Lung microvascular endothelial cell (primary cell): ENCODE measurements at places on chromosomes 7 and 10. TPM values are rescaled to one million over a fixed set of nuclear protein-coding genes. Genes with fewer than 3 reads are reported as not detected.

- no peak for DNase-seq
Observed at GRCh38 chr7:1749351-1749863, 79.3 kb downstream of the ELFN1 start.

- no peak for DNase-seq
Observed at GRCh38 chr10:58921421-58921855, 255.0 kb upstream of the PHYHIPL start.

DNA sequence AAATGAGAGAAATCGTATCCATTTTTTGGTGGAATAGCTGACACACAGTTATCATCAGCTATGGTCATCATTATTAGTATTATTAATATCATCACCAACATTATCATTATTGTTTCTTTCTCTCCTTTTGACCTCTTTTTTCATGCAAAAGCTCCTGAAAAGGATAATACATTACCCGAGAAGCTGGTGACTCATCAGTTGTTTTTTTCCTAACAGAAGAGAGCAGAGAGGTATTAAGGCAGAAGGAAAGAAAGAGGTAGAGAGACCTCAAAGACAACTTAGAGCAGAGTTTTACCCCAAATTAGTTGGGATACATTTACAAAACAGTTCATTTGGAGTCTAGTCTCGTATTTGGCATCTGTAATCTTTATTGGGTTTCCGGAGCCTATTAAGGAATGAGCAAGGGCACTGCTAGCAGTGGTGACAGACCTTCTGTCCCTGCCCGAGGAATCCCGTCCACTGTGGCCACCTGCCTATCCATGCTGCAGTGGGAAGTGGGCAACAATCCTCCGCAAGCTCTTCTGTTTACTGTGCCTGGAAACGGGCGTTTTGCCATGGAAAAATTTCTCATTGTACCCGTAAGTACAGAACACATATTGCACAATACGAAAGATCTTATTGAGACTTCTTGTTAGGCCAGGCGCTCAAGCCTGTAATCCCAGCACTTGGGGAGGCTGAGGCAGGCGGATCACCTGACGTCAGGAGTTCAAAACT, 170.0 kb upstream of the MKLN1 start:
- DNase-seq: no peak

- DNase-seq: peak; percentile 94
Observed at GRCh38 chr10:74071157-74071556, 73.2 kb downstream of the VCL start.

DNA sequence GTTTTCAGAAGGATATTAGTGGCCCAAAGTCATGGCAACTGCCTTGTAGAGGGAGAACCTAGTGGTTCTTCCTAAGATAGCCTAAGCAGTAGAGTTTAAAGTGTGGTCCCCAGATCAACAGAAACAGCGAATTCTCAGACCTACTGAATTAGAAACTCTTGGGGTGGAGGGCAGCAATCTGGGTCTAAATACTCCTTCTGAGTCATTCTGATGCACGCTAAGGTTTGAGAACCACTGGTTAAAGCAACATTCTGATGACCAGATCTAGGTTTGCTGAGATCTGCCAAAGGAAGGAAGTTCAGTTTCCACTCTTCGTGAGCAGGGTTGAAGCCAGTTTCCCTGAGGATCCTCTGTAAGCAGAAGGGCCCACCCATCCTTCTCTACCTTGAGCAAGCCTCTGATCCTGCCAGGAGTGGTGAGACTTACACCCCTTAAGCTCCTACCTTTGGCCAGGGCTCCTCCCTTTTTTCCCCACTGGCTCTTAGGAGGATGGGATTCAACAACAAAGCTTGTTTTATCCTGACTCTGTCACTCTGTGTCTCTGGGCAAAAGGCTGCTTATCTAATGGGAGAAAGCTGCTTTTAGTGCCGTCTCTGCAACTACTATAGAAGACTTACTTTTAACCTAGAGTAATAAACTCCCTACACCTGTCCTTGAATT, 26.8 kb upstream of the TRUB1 start:
- no peak for DNase-seq

Gene FRMD4A
- 9.7 and 19.0 TPM in 2 replicates for total RNA-seq

Gene TRIM8
- 42.7 and 67.5 TPM in 2 replicates for total RNA-seq

Gene AIFM2
- 0.40 and 1.3 TPM in 2 replicates for total RNA-seq
